NCI-H1930 (cell line): ENCODE measurements at places on chromosomes 2 and 18.

DNA sequence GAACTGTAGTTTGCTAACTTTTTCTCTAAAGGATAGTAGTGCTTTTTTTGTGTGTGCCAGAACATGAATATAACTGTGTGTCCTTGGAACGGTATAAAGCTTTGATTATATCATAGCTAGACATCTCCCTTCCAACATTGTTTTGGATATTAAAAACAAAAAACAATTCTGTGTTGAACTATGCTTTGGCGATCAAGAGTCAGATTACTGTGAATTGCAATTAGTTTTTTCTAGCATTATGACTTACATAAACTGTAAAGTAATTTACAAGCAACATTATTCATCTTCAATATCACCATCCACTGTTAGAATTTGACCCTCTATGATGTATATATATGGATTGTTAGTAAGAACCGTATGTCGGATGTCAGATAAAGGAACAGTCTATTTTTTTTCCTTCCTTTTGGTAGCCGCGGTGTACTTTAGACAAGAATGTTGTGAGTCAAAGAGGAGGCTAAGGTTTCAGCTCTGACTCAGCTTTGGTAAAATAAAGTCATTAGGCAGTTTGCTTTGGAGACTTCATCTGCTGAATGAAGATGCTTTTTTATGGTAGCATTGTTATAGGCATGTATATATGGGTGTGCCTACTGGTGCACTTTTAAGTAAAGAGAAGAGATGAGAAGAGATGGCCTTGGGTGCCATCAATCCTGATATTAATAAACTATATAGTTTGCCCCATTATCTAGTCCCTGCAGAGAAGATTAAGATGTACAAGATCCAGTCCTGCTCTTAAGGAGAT, 76.4 kb downstream of the LTBP1 start:
- DNase-seq, result no peak

GRCh38 chr2:172921532-172922236, 154.0 kb upstream of the MAP3K20 start:
- DNase-seq, result no peak

GRCh38 chr18:49834258-49834657, 20.9 kb upstream of the ACAA2 start:
- no peak for DNase-seq

DNA sequence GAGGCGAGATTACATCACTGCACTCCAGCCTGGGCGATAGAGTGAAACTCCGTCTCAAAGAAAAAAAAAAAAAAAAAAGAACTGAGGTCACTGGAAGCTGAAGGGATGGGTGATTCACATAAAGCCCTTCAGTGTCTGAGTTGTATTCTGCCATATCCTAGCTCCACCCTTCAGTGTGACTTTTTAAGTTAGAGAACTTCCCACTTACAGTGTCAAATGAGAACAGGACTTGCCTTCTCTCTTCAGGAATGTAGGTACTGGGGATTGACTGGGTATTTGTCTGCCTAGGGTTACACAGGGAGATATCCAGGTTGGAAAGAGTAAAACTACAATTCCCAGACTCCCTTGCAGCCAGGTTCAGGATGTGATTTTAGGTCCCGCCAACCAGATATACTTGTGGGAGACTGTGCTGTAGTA, 37.9 kb downstream of the EHD3 start:
- DNase-seq, result no peak

DNA sequence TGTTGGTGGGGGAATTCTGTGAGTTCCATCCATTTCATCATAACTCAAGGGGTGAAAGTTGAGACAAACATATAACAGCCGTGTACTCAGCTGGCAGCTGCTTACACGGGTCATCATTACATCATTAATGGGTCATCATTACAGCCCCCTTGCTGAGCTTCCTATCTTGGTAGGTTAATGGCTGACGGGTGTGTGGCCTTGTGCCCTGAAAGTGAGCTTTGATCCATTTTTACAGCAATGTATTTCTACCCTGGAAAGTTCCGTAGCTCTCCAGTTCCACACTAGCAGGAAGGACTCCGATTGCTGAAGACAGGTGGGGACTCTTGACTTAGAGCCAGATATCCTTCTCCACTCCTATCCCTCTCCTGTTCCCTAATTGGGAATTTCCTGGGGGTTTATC, 105.2 kb upstream of the DLX2 start:
- no peak for DNase-seq

- no peak for DNase-seq
Measured at GRCh38 chr2:25833566-25833965, 44.7 kb downstream of the ASXL2 start.

- DNase-seq, result no peak
Measured at GRCh38 chr2:64283641-64284361, 139.6 kb upstream of the PELI1 start.

- DNase-seq, result no peak
Measured at GRCh38 chr2:61952288-61952687, 46.8 kb downstream of the COMMD1 start.

DNA sequence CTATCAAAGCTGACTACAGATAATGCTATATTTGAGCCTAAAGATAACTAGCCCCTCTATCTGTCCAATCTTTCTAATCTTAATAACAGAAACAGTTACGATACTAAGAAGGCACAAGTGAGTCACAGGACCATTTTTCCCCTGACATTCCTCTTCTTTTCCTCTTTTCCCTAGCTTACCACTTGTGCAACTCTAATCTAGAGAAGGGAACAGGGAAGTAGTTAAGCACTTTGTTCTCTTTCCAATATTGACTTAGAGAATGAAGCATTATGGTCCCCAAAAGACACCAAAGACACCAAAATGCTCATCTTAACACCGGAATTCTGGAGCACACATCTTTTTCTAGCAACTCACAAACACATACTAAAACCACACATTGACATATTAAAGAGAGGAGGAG, 1.8 kb downstream of the PDE11A start:
- no peak for DNase-seq

GRCh38 chr2:30404319-30405259, 42.5 kb upstream of the LCLAT1 start:
- DNase-seq, result no peak

DNA sequence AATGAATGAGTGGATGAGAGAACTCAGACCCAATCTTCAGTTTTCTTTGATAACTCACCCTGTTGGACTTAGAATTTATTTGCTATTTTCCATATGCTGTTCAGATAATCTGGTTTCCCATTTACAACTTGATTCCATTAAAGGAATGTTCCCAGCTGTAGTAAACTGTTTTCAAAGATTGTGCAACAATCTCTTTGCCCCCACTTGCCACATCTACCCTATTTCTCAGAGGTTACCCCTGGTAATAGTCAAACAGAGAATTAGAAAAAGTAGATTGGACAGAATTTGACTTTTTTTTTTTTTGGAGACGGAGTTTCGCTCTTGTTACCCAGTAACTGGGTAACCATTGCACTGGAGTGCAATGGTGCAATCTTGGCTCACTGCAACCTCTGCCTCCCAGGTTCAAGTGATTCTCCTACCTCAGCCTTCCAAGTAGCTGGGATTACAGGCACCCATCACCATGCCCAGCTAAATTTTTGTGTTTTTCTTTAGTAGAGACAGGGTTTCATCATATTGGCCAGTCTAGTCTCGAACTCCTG, 93.4 kb upstream of the SIX2 start:
- DNase-seq, result no peak
